ENCODE measurements at places on chromosomes 7 and 10. TPM values are rescaled to one million over a fixed set of nuclear protein-coding genes. Genes with fewer than 3 reads are reported as not detected.

Gene EPDR1
- polyA plus RNA-seq: 109 TPM

Gene TMEM273
- polyA plus RNA-seq: 5.6 TPM

Gene OPN1SW
- polyA plus RNA-seq: 2.0 TPM

Gene SMO
- 36.8 TPM for polyA plus RNA-seq

DNA sequence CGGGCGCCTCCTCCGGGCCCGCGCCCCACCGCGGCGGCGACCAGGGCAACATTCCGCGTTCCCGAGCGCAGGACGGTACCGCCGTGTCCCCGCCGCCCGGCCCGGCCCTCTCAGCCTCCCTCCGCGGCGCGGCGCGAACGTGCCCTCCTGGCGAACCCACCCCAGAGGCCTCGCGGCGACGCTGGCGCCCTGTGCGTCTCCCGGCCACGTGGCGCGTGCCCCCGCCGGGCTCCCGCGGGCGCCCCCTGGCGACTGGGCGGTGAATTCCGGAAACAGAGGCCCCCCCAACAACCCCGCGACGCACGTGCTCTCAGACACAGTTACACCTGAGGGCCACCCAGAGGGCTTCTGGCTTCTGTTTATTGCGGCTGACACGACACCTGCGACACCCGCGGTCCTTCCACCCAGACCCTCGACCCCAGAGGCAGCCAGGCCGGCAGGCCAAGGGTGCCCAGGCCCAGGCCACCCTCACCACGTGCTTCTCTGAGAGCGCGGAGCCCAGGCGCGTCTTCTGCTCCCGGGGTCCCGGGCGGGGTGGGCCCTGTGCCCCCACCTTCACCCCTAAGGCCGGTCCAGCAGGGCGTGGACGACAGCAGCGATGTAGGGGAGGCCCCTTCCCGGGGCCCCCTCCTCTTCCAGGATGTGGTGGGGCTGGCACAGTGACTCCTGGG is at the start of gene SAP25:
TSS of gene SAP25 (minus strand) at position 210 of the 671 bp plus-strand sequence. CDS start at position 52, 158 bp downstream.
- no peak for DNase-seq

DNA sequence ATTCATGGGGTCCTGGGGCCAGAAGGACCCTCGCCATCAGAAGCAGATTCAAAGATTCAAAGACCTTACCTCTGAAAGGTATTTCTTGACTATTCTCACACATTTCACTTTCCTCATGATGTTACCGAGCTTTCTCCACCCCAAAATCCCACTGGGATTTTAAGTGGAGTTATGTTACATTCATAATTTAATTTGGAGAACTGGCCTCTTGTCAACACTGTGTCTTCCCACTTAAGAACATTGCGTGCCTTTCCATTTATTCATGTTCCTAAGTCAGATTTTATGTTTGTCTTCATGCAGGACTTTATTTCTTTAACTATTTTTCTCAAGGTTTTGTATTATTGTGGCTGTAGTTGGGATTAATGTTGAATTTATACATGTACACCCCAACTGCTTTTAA is 123.5 kb upstream of the BMPER start:
- no peak for DNase-seq

Data from forelimb muscle (tissue), 1 donor.